ENCODE measurements at places on chromosomes 4 and X.

DNA sequence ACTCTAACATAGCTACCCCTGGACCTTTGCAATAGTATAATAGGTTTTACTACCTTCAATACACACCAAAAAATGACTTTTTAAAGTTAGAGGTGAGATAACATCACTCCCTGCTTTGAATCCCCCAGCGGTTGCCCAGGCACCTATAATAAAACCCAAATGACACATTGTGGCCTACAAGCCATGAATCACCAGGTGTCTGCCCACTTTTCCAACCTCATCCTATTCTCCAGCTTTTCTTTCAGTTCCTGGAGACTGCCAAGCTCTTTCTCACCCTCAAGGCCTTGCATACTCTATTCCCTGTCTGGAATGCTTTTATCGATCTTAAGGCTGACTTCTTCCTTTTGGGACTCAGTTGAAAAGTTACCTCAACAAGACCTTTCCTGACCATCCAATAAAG, 16.4 kb upstream of the PRSS48 start:
- DNase-seq, result no peak

- no peak for DNase-seq
Measured at GRCh38 chr4:153310793-153311192, 33.7 kb upstream of the MND1 start.

DNA sequence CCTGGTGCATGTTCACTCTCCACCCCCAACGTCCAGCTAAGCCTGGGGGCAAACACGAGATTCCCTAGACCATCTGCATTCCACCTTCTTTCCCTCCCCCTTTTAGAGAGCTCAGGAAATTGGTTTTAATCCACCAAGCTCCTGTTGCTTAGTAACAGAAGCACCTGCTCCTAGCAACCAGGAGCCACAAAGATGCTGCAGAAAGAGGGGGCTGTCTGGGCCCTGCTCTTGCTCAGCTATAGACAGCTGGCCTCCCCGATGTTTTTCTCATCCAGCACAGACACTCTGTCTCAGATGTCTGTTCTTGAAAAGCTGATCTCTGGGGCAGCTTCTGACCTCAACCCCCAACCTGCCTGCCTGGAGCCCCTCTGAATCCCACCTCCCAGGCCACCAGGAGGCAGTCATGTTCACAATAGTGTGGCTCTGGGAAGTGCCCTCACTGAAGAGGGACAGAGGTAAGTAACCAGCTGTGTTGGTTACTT, 71.5 kb downstream of the SLC16A2 start:
- no peak for DNase-seq

DNA sequence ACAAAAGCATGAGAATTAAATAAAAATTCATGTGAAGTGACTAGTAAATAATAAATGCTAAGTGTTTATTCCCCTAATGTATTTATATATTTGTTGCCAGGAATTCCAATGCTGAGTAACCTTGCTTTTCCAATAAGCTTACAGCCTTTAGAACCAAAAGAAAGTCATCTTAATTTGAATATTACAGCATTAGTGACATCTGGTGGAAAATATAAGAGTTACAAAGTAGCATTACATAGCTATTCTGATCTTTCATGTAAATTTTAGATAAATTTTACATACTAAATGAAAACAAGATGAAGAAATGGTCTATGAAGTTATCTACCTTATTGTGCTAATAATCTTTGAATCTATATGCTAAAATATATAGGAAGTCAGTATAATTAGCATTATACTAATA, 10.4 kb downstream of the MAD2L1 start:
- no peak for DNase-seq

GRCh38 chr4:120733054-120733453, 189.5 kb downstream of the PRDM5 start:
- DNase-seq, result no peak

DNA sequence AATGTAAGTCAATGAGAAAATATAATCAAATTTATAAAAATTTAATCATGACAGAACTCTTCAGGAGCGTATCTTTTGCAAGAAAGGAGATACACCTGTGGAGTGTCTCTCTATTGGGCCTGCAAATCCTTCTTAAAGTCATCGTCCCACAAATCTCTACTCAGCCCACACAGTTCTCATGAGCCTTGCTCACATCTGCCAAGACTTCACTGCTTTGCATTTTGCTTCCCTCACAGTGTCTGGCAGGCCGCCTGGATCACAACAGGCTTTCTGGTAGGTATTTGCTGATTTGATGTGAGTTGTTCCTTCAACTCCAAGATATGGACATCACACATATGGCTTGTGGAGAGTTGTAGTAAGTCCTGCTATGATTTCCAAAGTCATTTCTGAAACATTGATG, 183.1 kb upstream of the ARX start:
- DNase-seq, result no peak

DNA sequence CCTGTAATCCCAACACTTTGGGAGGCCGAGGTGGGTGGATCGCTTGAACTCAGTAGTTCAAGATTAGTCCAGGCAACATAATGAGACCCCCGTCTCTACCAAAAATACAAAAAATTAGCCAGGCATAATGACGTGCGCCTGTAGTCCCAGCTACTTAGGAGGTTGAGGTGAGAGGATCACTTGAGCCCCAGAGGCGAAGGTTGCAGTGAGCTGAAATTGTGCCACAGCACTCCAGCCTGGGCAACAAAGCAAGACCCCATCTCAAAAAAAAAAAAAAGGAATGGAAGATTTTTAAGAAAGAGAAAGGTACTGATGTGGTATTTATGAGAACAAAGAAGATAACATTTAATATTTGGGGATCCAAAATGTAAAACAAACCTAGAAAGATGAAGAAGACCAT, 27.0 kb upstream of the NMU start:
- no peak for DNase-seq

DNA sequence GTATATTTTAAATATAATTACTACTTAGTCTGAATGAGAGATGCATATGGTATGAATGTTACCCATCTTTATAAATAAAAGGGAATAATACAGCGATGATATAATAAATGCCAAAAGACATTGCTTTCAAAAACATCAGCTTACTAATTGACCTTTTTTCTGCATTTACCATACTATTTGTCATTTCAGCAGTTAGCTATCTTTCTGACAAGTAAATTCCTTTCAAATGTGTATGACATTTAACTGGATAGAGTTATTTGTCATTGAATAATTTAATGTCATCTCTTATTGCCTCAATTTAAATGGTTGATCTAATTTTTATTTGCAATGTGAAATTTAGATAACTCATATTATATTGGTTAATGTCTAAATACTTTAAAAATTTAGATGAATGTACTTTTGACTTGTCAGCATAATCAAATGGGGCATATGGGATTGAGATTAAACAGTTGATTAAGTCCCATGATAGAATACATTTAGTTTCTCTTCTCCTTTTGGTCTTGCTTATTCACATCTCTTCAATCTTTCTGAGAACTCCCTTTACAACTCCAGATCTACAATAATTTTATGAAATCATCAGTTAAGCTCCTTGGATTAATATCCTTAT, 350.9 kb downstream of the PCDH18 start:
- DNase-seq, result no peak

DNA sequence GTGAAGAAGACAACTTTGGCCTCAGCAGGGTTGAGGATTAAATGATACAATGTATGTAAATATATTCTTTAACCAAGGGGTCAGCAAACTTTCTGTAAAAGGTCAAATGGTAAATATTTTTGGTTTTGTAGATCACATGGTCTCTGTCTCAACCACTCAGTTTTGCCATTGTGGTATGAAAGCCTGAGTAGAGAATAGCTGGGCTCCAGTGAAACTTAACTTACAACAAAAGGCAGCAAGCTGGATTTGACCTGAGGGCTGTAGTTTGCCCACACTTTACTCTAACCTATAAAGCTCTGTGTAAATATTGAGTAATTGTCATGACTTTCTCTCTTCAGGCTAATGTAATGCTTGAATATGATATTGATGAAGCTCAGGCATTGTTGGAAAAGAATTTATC, 19.6 kb downstream of the VBP1 start:
- DNase-seq, result no peak

DNA sequence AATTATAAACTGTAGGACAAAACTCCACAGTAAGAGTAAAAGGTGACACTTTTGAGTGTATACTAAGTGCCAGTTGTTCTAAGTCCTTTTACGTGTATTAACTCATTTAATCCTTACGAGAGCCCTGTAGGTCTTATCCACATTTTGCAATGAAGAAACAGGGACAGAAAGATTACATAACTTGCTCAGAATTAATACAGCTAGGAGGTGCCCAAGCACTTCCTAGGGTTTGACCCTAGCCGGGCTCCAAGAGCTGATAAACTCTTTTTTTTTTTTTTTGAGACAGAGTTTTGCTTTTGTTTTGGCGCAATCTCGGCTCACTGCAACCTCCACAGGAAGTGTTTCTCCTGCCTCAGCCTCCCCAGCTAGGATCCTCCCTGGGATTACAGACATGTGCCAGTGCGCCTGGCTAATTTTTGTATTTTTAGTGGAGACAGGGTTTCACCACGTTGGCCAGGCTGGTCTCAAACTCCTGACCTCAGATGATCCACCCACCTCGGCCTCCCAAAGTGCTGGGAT, 110.4 kb downstream of the UBE2K start:
- no peak for DNase-seq

DNA sequence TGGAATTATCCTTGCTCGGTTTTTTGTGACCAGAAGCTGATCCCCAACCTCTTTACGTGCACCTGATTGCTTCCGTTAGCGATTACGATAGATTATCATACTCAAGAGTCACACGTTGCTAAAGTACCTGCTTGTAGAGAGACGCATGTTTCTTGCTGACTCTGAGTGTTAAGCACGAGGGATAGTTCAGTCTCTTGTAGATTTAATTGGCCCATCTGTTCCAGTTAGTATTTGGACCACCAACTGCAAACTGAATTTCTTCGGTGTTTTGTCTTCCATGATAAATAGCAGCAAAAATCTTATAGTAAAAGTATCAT, 516 bp upstream of the COX18 start:
- DNase-seq, result no peak

- no peak for DNase-seq
Measured at GRCh38 chr4:73763877-73764276, 23.5 kb downstream of the CXCL8 start.

GRCh38 chr4:87570290-87570805, 38.0 kb upstream of the DSPP start:
- DNase-seq, result no peak

- no peak for DNase-seq
Measured at GRCh38 chrX:11064851-11065600, 46.1 kb upstream of the HCCS start.

DNA sequence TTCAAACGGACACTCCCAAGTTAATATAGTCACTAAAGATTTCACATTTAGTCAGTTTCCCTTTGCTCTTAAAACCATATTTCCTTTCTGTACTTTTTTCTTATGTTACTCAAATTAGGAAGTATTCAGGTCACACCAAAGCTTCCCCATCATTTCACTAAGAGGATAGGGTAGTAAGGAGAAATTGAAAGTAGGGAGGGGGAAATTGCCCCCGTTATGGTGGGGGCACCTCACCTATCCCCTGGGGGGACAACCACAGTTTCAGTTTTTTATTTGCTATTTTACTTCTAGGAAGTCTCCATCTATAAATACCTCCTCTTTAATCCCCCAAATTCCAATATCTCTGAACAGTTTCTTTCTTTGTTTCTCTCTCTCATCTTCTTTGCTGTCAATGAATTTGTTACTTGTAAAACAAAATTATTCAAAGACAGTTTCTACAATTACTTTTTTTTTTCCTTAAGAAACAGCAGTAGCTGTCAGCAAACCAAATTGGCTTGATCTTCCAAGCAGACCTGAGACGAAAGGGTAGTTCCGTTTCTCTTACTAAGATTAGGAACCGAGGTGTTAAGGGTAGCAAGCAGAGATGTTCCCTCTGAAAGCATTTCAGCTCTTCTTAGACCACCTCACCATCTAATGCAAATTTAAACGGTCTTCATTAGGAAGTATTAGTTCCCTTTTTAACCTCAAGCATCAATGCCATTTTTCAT, 160.2 kb upstream of the KLF3 start:
- DNase-seq, result no peak

GRCh38 chrX:119303137-119303536, 67.1 kb downstream of the PGRMC1 start:
- no peak for DNase-seq

GRCh38 chr4:94488670-94489069, 36.9 kb downstream of the PDLIM5 start:
- DNase-seq, result no peak

- DNase-seq, result no peak
Measured at GRCh38 chr4:140097572-140097971, 56.4 kb downstream of the MAML3 start.

DNA sequence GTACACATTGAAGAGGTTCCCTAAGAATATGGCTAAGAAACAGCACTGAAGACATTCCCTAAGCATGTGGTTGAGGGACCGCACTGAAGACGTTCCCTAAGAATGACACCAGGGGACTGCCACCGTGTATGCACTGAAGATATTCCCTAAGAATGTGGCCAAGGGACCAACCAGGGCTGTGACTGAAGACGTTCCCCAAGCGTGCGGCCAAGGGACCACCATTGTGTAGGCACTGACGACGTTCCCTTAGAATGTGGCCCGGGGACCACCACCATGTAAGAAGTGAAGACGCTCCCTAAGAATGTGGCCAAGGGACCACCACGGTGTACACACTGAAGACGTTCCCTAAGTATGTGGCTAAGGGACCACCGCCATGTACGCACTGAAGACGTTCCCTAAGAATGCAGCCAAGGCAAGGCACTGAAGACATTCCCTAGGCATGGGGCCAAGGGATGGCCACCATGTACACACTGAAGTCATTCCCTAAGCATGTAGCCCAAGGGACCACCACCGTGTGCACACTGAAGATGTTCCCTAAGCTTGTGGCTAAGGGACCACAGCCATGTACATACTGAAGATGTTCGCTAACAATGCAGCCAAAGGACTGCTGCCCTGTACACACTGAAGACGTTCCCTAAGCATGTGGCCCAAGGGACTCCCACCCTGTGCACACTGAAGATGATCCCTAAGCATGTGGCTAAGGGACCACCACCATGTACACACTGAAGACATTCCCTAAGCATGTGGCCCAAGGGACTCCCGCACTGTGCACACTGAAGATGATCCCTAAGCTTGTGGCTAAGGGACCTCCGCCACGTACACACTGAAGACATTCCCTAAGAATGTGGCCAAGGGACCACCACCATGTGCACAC, 22.0 kb downstream of the DHRSX start:
- DNase-seq, result no peak

GRCh38 chr4:180792541-180792940, 1450.7 kb upstream of the TENM3 start:
- no peak for DNase-seq

- DNase-seq, result no peak
Measured at GRCh38 chr4:148737061-148737770, 295.0 kb upstream of the NR3C2 start.

DNA sequence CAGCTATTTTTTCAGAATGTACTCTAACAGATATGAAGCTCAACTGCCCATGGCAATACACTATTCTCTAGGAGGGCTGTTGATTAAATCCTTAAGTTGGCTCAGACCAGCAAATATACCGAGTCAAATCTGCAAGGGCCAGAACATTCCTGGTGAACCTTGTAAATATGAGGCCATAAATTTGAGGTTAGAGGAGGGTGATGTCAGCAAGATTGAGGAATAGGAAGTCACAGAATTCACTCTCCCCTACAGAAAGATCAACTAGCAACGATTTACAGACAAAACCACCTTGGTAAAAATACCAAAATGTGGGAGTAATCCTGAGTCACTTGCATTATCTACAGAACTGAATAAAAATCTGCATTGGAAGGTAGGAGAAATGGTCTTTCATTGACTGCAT, 399.3 kb downstream of the GPM6A start:
- DNase-seq, result no peak

- DNase-seq, result no peak
Measured at GRCh38 chr4:47933840-47934239, 19.5 kb upstream of the NFXL1 start.

GRCh38 chrX:40237731-40238178, 140.0 kb upstream of the BCOR start:
- DNase-seq, result no peak

GRCh38 chr4:170465429-170465828, 375.7 kb upstream of the AADAT start:
- no peak for DNase-seq
